Stimulated activated CD8-positive, alpha-beta memory T cell treated with anti-CD3 and anti-CD28 coated beads, Interleukin-7, amount 100 ng/mL, for 1 hour (primary cell): ENCODE measurements at places on chromosomes 7 and 10.

DNA sequence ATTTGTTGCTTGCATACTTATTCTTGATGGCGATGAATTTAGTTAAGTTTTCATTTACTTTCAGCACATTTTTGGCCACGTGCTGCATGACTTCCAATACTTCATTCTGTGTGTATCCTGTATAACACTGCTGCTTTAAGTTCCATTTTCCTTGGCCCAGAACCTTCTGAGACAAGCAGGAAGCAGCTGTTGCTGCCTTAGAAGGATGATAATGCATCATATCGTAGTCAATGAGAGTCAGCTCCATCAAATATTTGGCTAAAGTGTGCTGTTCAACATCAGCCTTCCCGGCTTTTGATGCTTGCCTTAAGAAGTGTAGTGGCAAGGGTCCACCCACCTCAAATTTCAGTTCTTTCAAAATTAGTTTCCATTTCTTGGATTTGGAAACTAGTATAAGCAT, 59.2 kb upstream of the GLCCI1 start:
- no peak for DNase-seq

DNA sequence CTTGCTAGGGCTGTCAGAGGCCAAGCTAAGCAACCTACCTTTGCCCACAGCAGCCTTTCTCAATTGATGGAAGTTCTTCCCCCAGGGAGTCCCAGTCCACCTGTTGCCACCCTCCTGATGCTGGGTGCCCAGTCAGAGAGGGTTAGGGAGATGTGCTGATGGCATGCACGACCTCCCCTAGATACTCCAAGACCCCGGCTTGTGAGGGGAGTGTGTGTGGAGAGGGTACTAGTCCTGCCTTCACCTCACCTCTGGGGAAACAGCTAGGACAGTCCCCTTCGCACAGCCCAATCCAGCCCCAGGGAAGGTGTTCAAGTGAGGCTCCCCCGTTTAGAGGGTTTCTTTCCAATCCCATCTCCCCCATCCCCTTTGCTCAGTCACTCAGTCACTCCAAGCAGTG, 1.3 kb upstream of the UNC5B start:
- no peak for DNase-seq

- DNase-seq: no peak
Observed at GRCh38 chr7:13411151-13411550, 578.3 kb downstream of the ETV1 start.

GRCh38 chr10:34119456-34119855, 695.6 kb downstream of the PARD3 start:
- no peak for DNase-seq

DNA sequence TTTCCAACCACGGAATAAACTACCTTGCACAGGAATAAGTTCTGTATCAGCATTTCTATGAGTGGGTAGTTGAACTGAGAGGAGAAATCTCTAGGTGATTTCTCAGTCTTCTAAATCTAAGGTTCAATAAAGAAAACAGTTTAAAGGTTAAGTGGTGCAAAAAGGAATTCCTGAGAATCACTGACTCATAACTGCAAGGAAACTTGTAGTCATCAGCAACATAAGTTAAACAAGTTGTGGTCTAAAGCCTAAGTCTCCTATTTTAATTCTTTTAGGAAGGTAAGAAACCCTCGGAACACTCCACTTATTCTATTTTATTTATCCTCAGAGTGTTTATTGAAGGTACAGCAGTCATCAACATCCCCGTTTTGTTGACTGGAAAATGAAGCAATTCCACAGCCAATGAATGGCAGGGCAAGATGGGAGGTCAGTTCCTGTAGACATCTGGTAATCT, 92.4 kb upstream of the PIK3CG start:
- no peak for DNase-seq

DNA sequence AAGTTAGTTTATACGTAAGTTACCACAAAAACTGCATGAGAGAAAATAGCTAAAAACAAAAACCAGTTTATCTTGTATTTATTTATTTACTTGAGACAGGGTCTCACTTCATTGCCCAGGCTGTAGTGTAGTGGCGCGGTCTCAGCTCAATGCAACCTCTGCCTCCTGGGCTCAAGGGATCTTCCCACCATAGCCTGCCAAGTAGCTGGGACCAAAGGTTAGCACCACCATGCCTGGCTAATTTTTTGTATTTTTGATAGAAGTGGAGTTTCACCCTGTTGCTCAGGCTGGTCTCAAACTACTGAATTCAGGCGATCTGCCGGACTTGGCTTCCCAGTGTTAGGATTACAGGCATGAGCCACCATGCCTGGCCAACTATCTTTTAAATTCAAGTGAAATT, 277.4 kb downstream of the PLXDC2 start:
- DNase-seq: no peak

DNA sequence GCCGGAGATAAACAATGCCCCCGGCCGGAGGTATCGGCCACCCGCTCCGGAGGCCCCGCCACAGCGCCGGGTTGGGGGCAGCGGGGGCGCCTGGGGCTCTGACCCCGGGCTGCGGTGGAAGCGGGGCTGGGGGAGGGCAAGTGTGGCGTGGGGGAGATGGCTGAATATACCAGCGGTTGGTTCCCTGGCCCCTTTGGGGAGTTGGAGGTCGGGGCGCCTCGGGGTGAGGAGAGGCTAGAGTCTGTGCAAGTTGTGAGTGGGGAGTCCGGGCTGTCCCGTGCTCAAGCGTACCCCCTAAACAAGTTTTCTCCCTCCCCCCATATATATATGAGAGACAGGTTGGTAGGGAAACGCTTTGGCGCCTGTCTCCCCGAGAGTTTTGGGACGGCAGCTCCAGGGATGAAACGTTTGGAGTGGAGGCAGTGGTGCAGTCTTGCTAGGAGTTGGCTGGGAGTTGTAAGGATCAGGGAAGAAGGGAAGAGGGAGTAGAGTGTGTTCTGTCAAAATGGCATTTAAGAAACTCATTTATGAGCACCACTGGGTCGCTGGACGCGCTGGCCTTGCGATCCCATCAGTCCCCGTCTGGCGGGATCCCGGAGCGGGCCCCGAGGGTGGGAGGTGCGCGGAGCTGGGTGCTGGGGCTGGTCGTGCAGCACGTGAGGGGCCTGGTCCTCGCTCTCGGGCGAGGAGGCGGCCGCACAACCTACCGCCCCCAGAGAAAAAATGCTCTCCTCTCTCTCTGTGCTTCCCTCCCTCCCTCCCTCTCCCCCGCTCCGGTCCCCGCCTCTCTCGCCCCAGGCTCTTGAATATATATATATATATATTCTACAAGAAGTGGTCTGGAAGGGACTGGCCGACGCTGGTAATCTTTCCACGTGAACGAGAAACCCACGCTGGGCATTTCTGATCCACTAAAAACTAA, 1.1 kb downstream of the TET1 start:
- DNase-seq: no peak

DNA sequence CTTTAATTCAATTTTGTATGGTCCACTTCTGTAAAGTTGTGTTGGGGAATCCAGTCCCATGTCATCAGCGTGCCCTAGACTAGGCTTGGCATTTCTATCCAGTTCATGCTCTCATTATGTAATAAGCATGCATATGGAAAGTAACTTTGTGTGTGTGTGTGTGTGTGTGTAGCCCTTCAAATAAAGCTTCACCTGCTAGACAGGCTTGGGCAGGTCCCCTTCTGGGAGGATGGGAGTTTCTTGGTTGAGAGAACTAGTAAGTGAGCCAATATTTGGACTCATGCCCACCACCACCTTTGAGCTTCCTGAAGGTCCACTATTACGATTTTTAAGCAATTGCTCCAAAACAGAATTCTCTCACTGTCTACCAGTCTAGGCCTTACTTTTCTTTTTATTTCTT, 6.9 kb downstream of the BZW2 start:
- no peak for DNase-seq
